IMR-90 (cell line): ENCODE measurements at places on chromosomes 13 and 19. TPM values are rescaled to one million over a fixed set of nuclear protein-coding genes. Genes with fewer than 3 reads are reported as not detected.
A peak's percentile ranks its signal among the peaks of the same experiment; 100 is the strongest.

- H3K4me3 ChIP-seq: no peak overlapping the region
- no peak for DNase-seq
- H3K27me3 ChIP-seq: no peaks in the 10 kb centered on the region
Measured at GRCh38 chr13:36006347-36006746, 124.8 kb downstream of the DCLK1 start.

The ZNF878 gene
- total RNA-seq: 0.28 and 0.36 TPM in 2 replicates

- H3K27me3 ChIP-seq: peaks cover 2% of the 10 kb centered on the region; the same call in 1 of the 2 replicates
- H3K36me3 ChIP-seq: no peaks in the 10 kb centered on the region
- no peak overlapping the region for H3K27ac ChIP-seq
- H3K4me3 ChIP-seq: no peak overlapping the region
- no peak for DNase-seq
Measured at GRCh38 chr19:34151439-34151838, 20.9 kb upstream of the LSM14A start.

The MEIOSIN gene
- total RNA-seq: not detected in 2 replicates

DNA sequence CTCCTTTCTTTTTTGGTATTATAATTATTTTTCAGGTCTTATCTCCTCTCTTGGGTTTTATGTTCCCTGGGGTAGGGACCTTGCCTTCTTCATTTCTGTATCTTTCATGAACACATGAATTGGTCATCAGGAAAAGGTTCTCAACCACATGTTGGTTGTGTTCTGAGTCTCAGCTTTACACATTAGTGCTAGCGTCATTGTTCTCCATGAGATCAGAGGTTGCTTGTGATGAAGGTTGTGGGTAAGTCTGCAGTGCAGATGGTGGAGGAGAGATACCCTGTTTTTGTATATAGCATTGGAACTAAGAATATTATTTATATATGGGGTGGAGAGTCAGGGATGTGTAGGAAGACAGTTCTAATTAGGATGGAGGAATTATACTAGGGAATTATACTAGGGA, 24.5 kb upstream of the CEACAM8 start:
- H3K4me1 ChIP-seq: no peaks in the 10 kb centered on the region
- no peak overlapping the region for H3K4me3 ChIP-seq
- H3K27ac ChIP-seq: no peak overlapping the region
- peaks cover 4% of the 10 kb centered on the region; the same call in 1 of the 2 replicates for H3K27me3 ChIP-seq
- H3K36me3 ChIP-seq: no peaks in the 10 kb centered on the region
- DNase-seq: no peak

DNA sequence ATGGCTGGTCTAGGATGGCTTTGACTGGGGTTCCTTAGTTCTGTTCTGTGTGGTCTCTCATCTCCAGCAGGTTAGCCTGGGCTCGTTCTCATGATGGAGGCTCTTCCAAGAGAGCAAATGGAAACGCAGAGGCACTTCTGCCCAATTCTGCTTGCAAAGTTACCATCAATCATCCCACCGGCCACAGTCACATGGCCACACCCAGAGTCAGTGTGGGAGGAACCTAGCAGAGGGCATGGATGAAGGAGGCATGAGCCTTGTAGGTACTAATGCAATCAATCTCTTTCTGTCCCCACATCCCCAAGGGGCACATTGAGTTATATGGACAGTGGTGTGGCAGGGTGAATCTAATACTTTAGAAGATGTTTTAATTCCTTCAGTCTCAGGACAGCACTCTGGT, 207.2 kb downstream of the ZNF536 start:
- no peaks in the 10 kb centered on the region for H3K27me3 ChIP-seq
- H3K4me1 ChIP-seq: no peaks in the 10 kb centered on the region
- H3K36me3 ChIP-seq: no peaks in the 10 kb centered on the region
- H3K4me3 ChIP-seq: no peak overlapping the region
- no peak for DNase-seq
- H3K27ac ChIP-seq: no peak overlapping the region

GRCh38 chr13:33730147-33730546, 87.8 kb upstream of the RFC3 start:
- no peaks in the 10 kb centered on the region for H3K36me3 ChIP-seq
- DNase-seq: no peak
- no peak overlapping the region for H3K4me3 ChIP-seq
- H3K4me1 ChIP-seq: no peaks in the 10 kb centered on the region
- peaks cover 2% of the 10 kb centered on the region; the same call in 1 of the 2 replicates for H3K27me3 ChIP-seq

GRCh38 chr13:22925881-22926747, 254.7 kb upstream of the SGCG start:
- no peak overlapping the region for H3K4me3 ChIP-seq
- no peak overlapping the region for H3K27ac ChIP-seq
- no peaks in the 10 kb centered on the region for H3K36me3 ChIP-seq
- DNase-seq: no peak
- H3K4me1 ChIP-seq: no peaks in the 10 kb centered on the region

- H3K4me3 ChIP-seq: peak overlapping the region; percentile 75
- no peaks in the 10 kb centered on the region for H3K27me3 ChIP-seq
- H3K36me3 ChIP-seq: no peaks in the 10 kb centered on the region
Measured at GRCh38 chr19:5679289-5680083, 830 bp downstream of the MICOS13 start.

- no peak overlapping the region for H3K27ac ChIP-seq
- DNase-seq: no peak
- no peak overlapping the region for H3K4me3 ChIP-seq
- H3K36me3 ChIP-seq: peaks cover 14% of the 10 kb centered on the region; the same call in 1 of the 2 replicates
Measured at GRCh38 chr13:32267836-32268439, 47.2 kb downstream of the ZAR1L start.

DNA sequence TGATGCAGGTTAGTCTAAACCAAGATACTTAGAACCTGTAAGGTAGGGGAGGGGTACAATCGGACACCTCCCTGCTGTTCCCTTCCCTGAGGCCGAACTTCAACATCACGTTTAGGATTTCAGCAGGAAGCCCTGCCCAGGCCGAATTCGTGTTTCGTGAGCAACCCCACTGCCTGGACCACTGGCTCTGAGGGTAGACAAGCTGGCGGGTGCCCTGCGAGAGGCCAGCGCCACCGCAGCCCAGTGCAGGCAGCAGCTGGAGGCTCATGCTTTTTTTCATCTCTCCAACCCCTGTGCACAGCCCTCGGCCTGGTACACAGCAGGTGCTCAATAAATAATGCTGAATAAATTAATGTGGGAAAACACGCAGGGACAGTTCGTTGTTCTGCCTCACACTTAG, 7.7 kb downstream of the HOMER3 start:
- H3K4me3 ChIP-seq: no peak overlapping the region
- H3K27me3 ChIP-seq: no peaks in the 10 kb centered on the region
- no peak for DNase-seq

- H3K4me1 ChIP-seq: no peaks in the 10 kb centered on the region
- H3K4me3 ChIP-seq: no peak overlapping the region
- H3K27ac ChIP-seq: no peak overlapping the region
- H3K36me3 ChIP-seq: no peaks in the 10 kb centered on the region
- no peak for DNase-seq
Measured at GRCh38 chr13:42524487-42525034, 49.4 kb upstream of the TNFSF11 start.

The CNFN gene
- total RNA-seq: not detected in 2 replicates

DNA sequence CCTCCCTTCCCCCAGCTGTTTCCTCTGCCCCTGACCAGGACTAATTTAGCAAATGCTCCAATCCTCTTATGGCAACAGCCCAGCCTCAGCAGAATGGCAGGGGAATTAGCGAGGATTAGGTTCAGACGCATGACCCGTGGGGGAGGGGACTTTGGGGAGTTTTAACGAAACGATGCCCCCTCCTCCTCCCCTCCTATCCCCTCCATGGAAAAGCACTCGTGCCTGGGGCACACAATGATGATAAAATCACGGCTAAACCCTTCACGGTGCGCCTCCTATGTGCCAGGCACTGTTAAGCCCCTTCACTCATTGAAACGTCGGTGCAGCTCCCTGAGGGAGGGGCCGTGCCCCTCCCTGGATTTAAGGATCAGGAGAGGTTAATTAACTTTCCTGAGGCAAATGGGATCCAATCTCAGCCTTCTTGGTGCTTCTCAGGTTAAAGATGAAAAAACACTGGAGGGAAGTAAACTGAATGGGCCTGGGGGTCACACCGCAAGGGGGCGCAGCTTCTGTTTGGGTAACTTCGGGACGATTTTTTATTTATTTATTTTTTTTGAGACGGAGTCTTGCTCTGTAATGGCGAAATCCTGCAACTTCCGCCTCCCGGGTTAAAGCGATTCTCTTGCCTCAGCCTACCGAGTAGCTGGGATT, 10.1 kb upstream of the TPRX2 start:
- H3K4me3 ChIP-seq: no peak overlapping the region
- no peak for DNase-seq
- H3K27me3 ChIP-seq: peaks cover 17% of the 10 kb centered on the region
- H3K27ac ChIP-seq: no peak overlapping the region
- no peaks in the 10 kb centered on the region for H3K36me3 ChIP-seq

GRCh38 chr19:29823581-29824330, 12.0 kb downstream of the CCNE1 start:
- no peaks in the 10 kb centered on the region for H3K4me1 ChIP-seq
- no peak overlapping the region for H3K4me3 ChIP-seq
- no peaks in the 10 kb centered on the region for H3K27me3 ChIP-seq

- no peaks in the 10 kb centered on the region for H3K36me3 ChIP-seq
- no peaks in the 10 kb centered on the region for H3K4me1 ChIP-seq
- no peak overlapping the region for H3K27ac ChIP-seq
- no peak for DNase-seq
Measured at GRCh38 chr13:52833296-52833875, 15.1 kb downstream of the PCDH8 start.
